Epithelial cell of alveolus of lung (primary cell): ENCODE measurements at places on chromosomes 3 and 15. TPM values are rescaled to one million over a fixed set of nuclear protein-coding genes. Genes with fewer than 3 reads are reported as not detected.

XXYLT1 gene
- total RNA-seq = 30.2 and 37.1 TPM in 2 replicates

C2CD4B gene
- 0.13 and 4.1 TPM in 2 replicates for total RNA-seq

USP13 gene
- total RNA-seq = 9.2 and 10.1 TPM in 2 replicates

RHCG gene
- under 0.01 TPM in 1 of 2 replicates, not detected in the other for total RNA-seq

PIGZ gene
- 0.78 and 4.7 TPM in 2 replicates for total RNA-seq

NECTIN3 gene
- 48.9 and 51.8 TPM in 2 replicates for total RNA-seq

SLC15A2 gene
- total RNA-seq = under 0.01 TPM in 1 of 2 replicates, not detected in the other

MB21D2 gene
- 5.1 and 23.3 TPM in 2 replicates for total RNA-seq

MYRIP gene
- total RNA-seq = 0.24 TPM in 1 of 2 replicates, not detected in the other

TMCO5A gene
- total RNA-seq = not detected in 2 replicates

ARL6IP5 gene
- 132 and 179 TPM in 2 replicates for total RNA-seq

KY gene
- 0.13 and 0.16 TPM in 2 replicates for total RNA-seq

GJD2 gene
- not detected in 2 replicates for total RNA-seq

NGLY1 gene
- total RNA-seq = 10.6 and 14.5 TPM in 2 replicates

FANCD2OS gene
- not detected in 2 replicates for total RNA-seq

RGMA gene
- 1.0 and 5.3 TPM in 2 replicates for total RNA-seq

MORF4L1 gene
- total RNA-seq = 256 and 322 TPM in 2 replicates

PARP15 gene
- under 0.01 TPM in 1 of 2 replicates, not detected in the other for total RNA-seq

COLQ gene
- 0.08 TPM in 1 of 2 replicates, not detected in the other for total RNA-seq

GALNT15 gene
- total RNA-seq = 1.2 and 16.8 TPM in 2 replicates

CDCP1 gene
- 19.2 and 76.2 TPM in 2 replicates for total RNA-seq

GYG1 gene
- total RNA-seq = 34.1 and 67.1 TPM in 2 replicates
